Trophoblast cell (in vitro differentiated cells and primary cell): ENCODE measurements at places on chromosomes 16 and 17.

DNA sequence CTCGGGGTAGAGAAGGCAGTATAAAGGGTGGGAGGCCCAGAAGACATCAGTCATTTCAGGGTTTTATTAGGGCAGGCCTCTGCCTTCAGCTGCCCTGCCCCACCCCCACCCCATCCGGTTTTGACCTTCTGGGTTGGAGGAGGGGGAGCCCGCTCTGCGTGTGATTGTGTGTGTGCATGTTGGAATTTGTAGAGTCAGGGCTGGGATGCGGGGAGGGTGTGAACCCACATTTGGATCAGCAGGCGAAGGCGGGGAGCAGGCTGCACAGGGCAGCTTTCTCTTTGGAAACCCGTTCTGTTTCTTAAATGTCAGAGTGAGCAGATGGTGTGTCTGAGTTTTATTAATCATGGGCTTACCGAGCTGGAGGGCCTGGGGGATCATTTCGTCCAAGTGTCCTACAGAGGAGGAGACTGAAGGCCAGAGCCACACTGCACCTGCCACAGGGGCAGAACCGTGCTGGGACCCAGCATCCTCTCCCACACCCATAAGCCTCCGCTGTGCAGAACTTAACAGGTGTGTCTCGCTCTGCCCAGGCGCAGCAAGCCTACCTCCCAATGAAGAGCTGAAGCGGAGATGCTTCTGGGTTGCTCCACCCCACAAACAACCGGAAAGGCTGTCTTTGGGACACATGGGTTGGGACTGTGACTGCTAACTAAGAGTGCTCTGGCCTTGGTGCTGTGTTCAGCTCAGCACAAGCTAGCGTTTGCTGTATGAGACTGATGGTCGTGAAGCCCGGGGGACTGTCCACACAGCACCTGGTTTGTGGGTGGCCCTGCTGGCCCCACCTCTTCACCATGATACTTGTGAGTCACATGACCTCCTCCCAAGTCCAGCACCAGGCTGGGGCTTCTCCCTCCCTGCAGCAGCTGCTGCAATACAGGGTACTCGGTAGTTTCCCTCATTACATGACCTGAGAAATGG, 70.9 kb upstream of the GSE1 start:
- peaks cover 3% of the 10 kb centered on the region for H3K36me3 ChIP-seq
- no peaks in the 10 kb centered on the region for H3K27me3 ChIP-seq
- no peak for DNase-seq
- H3K4me3 ChIP-seq: no peak overlapping the region

GRCh38 chr16:81454044-81454443, 9.4 kb downstream of the CMIP start:
- H3K4me1 ChIP-seq: peaks cover 14% of the 10 kb centered on the region
- no peak overlapping the region for H3K27ac ChIP-seq
- H3K4me3 ChIP-seq: no peak overlapping the region

DNA sequence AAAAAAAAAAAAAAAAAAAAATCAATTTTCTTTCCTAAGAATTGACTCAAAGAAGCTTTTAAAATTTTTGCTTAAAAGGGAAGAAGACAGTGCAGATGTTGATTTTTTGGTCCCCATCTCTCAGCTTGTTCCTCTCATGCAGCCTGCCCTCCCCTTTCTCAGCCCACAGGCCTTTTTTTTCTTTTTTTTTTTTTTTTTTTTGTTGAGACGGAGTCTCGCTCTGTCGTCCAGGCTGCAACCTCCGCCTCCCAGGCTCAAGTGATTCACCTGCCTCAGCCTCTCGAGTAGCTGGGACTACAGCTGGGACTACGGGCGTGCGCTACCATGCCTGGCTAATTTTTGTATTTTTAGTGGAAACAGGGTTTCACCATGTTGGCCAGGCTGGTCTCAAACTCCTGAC, 17.7 kb downstream of the YPEL2 start:
- H3K36me3 ChIP-seq: peaks cover 17% of the 10 kb centered on the region
- no peak overlapping the region for H3K4me3 ChIP-seq
- H3K27ac ChIP-seq: no peak overlapping the region

DNA sequence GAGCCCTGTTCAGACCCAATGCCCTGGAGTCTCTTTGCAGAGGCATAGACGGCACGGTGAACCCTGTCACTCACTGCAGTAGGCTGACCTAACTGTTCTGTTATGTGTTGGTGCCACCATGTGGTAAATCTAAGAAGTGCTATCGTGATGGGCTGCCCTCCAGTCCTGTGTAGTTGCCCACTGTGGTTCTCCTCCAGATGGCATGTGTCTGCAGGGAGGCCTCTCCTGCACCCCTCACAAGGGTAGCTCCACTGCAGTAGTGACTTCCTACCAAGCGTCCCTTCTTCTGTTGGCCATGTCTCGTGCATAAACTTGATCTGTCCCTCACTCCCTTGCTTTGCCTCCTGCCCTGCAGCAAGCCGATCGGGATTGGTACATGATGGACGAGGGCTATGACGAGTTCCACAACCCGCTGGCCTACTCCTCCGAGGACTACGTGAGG, 5.8 kb downstream of the DHX38 start:
- DNase-seq: peak; percentile 74
- no peaks in the 10 kb centered on the region for H3K27me3 ChIP-seq
- no peaks in the 10 kb centered on the region for H3K4me1 ChIP-seq

DNA sequence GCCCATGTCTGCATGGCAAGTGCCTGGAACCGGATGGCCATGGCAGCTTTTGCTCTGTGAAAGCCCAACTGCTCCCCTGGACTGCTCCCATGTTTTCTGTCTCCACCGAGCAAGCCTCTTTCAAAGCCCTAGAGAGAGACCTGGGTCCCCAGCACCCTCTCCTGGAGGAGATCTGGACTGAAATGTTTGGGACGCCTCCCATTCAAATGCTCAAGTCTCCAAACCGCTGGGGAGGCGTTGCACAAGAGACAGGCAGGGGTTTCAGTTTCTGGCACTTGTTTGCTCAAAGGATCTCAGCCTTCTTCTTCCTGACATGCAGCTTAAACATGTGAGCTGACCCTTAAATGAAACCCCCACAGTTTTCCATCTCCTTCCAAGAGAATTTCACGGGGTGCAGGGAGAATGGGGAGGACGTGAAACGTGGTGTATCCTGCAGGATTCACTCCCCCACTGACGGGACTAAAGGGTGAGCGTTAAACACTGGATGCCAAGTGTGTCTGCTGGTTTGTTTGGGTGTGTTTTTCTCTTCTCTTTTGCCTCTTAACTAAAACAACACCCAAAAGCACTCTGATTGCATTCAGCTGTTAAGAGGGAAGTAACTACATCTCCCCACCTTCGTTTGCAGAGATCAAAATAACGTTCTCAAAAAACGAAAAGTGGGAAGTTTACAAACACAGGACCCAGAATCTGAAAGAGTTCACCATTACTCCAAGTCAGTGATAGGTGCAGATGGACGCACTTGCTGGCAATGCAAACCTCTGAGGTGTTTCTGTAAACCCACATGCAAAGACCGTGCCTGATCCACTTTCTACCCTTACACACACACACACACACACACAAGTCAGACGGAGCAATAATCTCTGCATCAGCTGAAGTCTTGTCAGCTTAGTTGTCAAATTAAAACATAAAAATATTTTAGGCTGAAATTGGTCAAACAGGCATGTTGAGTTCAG, 256.9 kb downstream of the C16orf95 start:
- H3K36me3 ChIP-seq: no peaks in the 10 kb centered on the region
- no peak overlapping the region for H3K4me3 ChIP-seq
- no peak overlapping the region for H3K27ac ChIP-seq
- H3K27me3 ChIP-seq: no peaks in the 10 kb centered on the region
- H3K4me1 ChIP-seq: no peaks in the 10 kb centered on the region

- H3K27ac ChIP-seq: no peak overlapping the region
- H3K36me3 ChIP-seq: peaks cover 31% of the 10 kb centered on the region
- H3K4me3 ChIP-seq: no peak overlapping the region
- H3K4me1 ChIP-seq: peaks cover 8% of the 10 kb centered on the region
- peak; percentile 74 for DNase-seq
Observed at GRCh38 chr17:42512733-42513251, 23.2 kb upstream of the NAGLU start.

DNA sequence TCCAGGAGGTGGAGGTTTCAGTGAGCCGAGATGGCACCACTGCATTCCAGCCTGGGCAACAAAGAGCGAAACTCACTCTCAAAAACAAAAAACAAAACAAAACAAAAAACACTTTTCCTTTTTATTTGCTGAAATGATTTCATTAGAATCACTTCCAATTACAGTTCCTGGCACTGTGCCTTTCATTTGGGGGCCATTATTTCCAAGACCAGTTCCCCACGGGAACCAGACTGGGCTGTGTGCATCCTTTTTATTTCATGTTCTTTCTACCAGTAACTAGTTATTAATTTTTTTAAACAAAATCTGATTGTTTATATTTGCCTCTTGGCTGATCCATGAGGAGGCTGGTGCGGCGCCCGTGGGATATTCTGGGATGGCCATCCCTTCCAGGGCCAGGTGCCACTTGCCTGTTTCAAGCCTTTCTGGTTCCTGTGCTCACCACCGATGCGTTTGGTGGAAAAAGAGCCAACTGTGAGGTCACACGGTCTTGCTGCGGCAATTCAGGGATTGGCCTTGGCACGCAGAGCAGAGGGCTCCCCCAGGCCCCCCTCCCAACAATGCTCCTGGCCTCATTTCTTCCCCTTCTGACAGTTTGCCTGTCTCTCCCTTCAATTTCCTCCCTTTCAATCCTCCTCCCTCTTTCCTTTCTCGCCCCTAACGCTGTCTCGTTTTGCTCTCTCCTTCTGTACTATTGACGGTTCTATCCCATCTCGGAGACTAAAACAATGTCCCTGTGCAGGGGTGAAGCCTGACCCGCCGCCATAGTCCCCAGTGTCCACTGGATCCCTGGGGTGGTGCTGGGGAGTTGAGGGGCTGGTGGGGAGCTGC, 13.4 kb downstream of the UBALD1 start:
- no peak for DNase-seq
- no peaks in the 10 kb centered on the region for H3K36me3 ChIP-seq
- no peak overlapping the region for H3K4me3 ChIP-seq
- H3K27ac ChIP-seq: no peak overlapping the region
- no peaks in the 10 kb centered on the region for H3K4me1 ChIP-seq
- no peaks in the 10 kb centered on the region for H3K27me3 ChIP-seq

GRCh38 chr16:70577256-70577698, 53.7 kb downstream of the SF3B3 start:
- H3K4me3 ChIP-seq: no peak overlapping the region
- peaks cover 3% of the 10 kb centered on the region for H3K4me1 ChIP-seq
- H3K27ac ChIP-seq: no peak overlapping the region

- no peaks in the 10 kb centered on the region for H3K36me3 ChIP-seq
- H3K27ac ChIP-seq: no peak overlapping the region
- no peaks in the 10 kb centered on the region for H3K27me3 ChIP-seq
- no peak for DNase-seq
- no peaks in the 10 kb centered on the region for H3K4me1 ChIP-seq
Observed at GRCh38 chr16:11446566-11447119, 101.4 kb downstream of the RMI2 start.
